Activated effector memory CD4-positive, alpha-beta T cell treated with Interleukin-2 at 50 U/mL for 16 hours (primary cell): ENCODE measurements at places on chromosomes 2 and 18.

GRCh38 chr18:55141318-55141717 is 182.1 kb upstream of the CCDC68 start:
- no peak for DNase-seq

DNA sequence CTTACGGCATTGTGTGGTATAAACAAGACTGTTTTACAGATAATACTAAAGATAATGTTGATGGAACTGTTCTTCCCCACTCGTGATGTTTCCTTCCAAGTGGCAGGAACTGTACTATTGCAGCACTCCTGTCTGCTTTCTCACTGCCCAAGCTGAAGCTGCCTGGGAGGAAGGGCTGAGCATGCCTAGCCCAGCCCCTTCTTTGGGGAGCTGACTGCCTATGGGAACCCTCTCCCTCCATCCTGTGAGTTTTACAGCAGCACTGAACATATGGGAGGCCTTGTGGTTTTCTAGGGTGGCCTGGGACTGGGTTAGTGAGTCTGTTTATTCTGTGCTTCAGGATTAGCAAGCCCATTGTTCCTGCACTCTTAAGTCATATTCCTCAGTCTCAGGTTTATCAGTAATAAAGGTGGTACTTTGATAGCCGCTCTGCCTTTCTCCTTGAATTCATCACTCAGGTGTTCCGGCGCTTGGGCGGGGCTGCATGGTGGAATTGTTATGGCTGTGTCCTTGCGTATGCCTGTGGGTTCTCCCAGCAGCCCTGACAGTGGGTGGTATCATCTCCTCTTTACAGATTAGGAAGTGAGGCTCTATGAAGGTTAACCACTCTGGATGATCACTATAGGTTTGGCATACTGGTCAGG is 379.7 kb downstream of the PTPRM start:
- DNase-seq = no peak

GRCh38 chr2:131145040-131145439 is 39.9 kb downstream of the PLEKHB2 start:
- DNase-seq = no peak

GRCh38 chr18:59881728-59882656 is 17.8 kb upstream of the PMAIP1 start:
- DNase-seq = no peak

- no peak for DNase-seq
These were observed 10.6 kb upstream of the SAP130 start for GRCh38 chr2:128038411-128038810.

GRCh38 chr2:42903821-42904575 is 111.6 kb upstream of the HAAO start:
- DNase-seq = no peak

GRCh38 chr18:38028946-38029345 is 463.3 kb upstream of the CELF4 start:
- no peak for DNase-seq

GRCh38 chr2:120910956-120911951 is 175.6 kb downstream of the GLI2 start:
- no peak for DNase-seq

- no peak for DNase-seq
These were observed 39.9 kb upstream of the EML6 start for GRCh38 chr2:54683596-54683995.

- DNase-seq = no peak
These were observed 48.3 kb downstream of the TSPYL6 start for GRCh38 chr2:54207666-54208195.
